ENCODE measurements at places on chromosomes 2 and 18.
A peak's percentile ranks its signal among the peaks of the same experiment; 100 is the strongest.

DNA sequence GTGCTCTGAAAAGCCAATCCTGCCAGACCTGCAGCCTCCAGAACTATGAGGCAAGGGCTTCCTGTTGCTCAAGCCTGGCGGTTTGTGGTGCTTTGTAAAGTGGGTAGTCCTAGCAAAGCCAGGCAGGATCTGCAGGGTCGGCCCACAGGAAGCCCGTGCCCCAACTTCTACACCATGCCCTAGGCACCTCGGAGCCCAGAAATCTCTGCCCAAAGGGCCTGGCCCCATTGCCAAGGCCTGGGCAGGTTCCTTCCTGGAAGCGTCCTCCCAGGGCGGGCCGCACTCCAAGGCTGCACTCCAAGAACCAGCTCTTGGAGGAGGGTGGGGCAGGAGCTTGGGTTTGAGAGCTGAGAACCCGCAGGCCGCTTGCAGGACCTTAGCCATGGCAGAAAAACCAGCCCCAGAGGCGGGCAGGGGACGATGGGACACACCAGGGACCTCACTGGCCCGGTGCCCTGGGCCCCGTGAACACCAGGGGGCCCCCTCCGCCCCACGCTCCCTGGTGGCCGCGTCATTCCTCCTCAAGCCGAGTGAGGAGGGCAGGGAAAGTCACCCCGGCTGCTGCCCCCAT, 37.2 kb upstream of the ID2 start:
- H3K4me3 ChIP-seq, result no peak overlapping the region
- H3K27ac ChIP-seq, result no peak overlapping the region
- no peak for DNase-seq
- no peaks in the 10 kb centered on the region for H3K27me3 ChIP-seq
- H3K36me3 ChIP-seq, result no peaks in the 10 kb centered on the region
- H3K4me1 ChIP-seq, result no peaks in the 10 kb centered on the region

DNA sequence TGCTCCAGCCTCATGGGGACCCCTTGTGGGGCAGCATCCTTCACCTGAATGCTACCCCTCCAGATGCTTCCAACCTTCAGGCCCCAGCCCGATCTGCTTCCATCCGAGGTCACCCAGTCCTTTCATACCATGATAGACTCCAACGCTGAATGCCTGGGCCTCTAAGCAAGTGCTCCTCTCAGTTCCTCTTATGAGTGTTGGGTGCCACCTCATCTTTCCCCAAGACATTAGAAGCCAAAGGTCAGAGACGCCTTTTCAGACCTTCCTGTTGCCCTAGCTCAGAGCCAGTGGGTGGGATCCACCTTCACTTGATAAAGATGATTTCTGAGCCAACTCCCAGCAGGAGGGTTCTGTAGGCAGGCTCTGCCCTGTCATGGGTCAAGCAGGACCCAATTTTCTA, 174.5 kb upstream of the MGAT5 start:
- H3K27ac ChIP-seq, result no peak overlapping the region
- peaks cover 13% of the 10 kb centered on the region for H3K27me3 ChIP-seq
- H3K36me3 ChIP-seq, result no peaks in the 10 kb centered on the region
- H3K4me1 ChIP-seq, result no peaks in the 10 kb centered on the region

DNA sequence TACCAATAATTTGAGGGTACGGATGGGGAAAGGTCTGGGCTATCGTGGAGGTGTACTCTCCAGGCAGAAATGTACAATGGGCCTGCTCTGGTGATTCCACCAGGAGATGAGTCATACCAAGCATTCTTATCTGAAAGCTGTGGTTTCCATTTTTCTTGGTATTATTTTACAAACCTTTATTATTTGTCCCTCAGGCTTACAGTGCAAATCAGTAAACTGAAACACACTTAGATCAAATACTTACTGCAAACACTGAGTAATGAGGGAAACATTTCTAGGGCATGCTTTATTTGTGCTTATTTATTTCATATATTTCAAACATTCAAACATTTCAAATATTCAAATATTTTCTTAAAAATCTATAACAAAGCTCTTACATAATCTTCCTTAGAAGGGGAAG, 319.8 kb downstream of the RND3 start:
- H3K36me3 ChIP-seq, result no peaks in the 10 kb centered on the region
- H3K27ac ChIP-seq, result no peak overlapping the region
- no peak for DNase-seq

GRCh38 chr2:16334886-16335603, 330.6 kb downstream of the CYRIA start:
- no peaks in the 10 kb centered on the region for H3K36me3 ChIP-seq
- H3K27ac ChIP-seq, result no peak overlapping the region
- H3K4me3 ChIP-seq, result no peak overlapping the region
- H3K27me3 ChIP-seq, result no peaks in the 10 kb centered on the region

DNA sequence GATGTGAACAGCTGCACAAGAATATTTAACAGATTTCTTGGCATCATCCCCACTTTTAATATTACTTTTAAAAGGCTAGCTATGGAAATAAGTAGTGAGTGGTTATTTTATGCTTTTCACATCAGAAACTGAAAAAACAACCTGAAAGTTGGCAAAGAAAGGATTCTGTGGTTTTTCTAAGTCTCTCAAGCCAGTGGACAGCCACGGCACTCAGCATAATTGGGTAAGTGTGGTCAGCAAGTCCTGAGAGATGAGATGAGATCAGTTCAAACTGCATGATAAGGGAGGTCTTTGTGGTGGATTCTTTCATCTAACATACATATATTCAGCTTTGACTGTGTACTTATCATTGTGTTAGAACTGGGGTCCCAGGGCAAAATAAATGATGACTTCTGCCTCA, 105.2 kb downstream of the LYPD6B start:
- DNase-seq, result no peak
- peaks cover 5% of the 10 kb centered on the region for H3K4me1 ChIP-seq
- no peak overlapping the region for H3K27ac ChIP-seq

DNA sequence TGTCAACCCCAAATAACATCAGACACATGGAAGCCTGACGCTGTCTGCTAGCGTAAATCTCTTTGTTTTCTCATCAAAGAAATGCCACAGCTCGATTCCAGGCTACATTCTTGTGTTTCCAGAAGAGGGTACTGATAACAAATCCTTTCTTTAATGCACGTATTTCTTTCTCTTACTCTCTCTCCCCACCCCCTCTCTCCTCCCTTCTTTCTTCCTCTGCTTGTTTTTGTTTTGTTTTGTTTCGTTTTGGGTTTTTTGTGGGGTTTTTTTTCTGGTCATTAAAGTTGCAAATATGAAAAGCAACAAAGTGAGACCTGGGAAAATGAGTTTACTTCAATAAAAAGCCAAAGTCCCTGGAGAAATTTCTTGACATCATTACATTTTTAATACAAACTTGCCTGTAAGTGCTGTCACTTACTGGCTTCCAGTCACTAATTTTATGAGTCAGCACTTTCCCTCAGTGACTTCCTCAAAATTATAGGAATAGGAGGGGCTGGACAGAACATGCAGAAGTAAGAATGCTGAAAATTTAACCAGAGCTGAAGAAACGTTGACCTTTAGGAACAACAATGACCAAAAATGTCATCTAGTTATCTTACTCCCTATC, 106.7 kb upstream of the NABP1 start:
- no peaks in the 10 kb centered on the region for H3K27me3 ChIP-seq
- peak; percentile 51 for DNase-seq
- no peak overlapping the region for H3K27ac ChIP-seq
- peaks cover 9% of the 10 kb centered on the region for H3K4me1 ChIP-seq
- peak overlapping the region; percentile 34 for H3K4me3 ChIP-seq

DNA sequence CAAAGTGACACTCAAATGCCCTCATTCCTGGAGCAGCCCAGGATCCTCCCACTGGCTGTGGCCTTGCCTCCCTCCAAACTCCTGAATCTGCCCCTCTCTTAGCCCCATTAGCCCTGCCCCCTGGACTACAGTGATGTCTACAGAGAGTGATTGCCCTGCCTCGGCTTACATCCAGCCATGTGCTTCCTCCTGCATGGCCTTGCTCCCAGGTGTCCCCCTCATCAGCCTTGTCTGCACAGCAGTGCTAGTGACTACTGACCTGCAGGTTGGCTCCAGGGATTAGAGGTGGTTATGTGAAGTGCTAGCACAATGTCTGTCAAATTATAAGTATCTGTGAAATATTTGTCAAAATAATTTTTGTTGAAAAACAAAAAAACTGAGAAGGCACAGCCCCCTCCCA, 259.1 kb upstream of the MYT1L start:
- no peaks in the 10 kb centered on the region for H3K4me1 ChIP-seq
- peaks cover 7% of the 10 kb centered on the region for H3K36me3 ChIP-seq
- no peak overlapping the region for H3K4me3 ChIP-seq
- DNase-seq, result no peak

GRCh38 chr2:61184263-61184662, 22.3 kb downstream of the C2orf74 start:
- H3K27me3 ChIP-seq, result no peaks in the 10 kb centered on the region
- H3K4me3 ChIP-seq, result no peak overlapping the region
- no peak for DNase-seq
- H3K27ac ChIP-seq, result peak overlapping the region; percentile 58

GRCh38 chr2:11870584-11870983, 124.2 kb downstream of the LPIN1 start:
- no peak overlapping the region for H3K4me3 ChIP-seq
- no peaks in the 10 kb centered on the region for H3K27me3 ChIP-seq
- H3K27ac ChIP-seq, result no peak overlapping the region
- H3K36me3 ChIP-seq, result no peaks in the 10 kb centered on the region
- H3K4me1 ChIP-seq, result peaks cover 1% of the 10 kb centered on the region
- DNase-seq, result no peak

- no peak overlapping the region for H3K4me3 ChIP-seq
- H3K27me3 ChIP-seq, result peaks cover 7% of the 10 kb centered on the region
- no peaks in the 10 kb centered on the region for H3K4me1 ChIP-seq
- H3K27ac ChIP-seq, result no peak overlapping the region
- DNase-seq, result no peak
Observed at GRCh38 chr2:30981510-30981909, 156.7 kb downstream of the GALNT14 start.

- no peak overlapping the region for H3K27ac ChIP-seq
- no peak for DNase-seq
Observed at GRCh38 chr2:168594778-168595177, 138.7 kb downstream of the CERS6 start.

DNA sequence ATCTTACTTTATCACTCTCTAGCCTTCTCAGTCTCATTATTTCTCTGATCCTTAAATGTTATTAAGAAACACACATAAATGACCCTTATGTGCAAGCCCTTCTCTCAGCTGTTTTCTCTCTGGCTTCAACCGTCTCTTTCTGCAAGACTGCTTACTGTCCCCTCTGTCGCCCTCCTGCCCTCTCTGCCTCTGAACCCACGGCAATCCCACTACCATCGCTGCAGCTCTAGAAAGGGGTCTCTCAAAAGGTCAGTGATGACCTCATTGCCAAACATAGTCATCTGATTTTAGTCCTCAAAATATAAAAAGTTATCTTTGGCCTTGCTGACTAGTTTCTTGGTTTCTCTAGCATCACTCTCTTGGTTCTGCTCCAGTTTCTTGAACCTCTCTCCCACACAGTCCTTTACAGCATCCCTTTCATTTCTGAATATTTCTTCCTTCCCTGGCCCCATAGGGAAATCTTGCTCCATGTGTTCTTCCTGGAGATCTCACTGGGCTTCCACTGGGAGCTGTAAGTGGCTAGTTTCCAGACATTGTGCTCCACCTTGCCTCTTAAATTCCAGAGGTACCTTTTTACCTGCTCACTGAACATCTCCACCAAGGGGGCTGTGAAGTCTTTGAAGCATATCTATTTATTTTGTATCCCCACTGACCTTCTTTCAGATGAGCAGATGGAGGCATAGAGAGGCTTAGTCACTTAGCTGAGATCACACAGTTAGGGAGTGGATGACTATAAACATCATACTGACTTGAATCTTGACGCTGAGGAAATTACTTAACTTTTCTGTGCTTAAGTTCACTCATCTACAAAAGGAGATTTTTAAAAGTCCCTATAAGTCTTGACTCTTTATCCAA, 96.2 kb downstream of the PDE1A start:
- no peaks in the 10 kb centered on the region for H3K27me3 ChIP-seq
- no peaks in the 10 kb centered on the region for H3K4me1 ChIP-seq
- no peaks in the 10 kb centered on the region for H3K36me3 ChIP-seq
- no peak for DNase-seq
- no peak overlapping the region for H3K4me3 ChIP-seq

GRCh38 chr2:85502720-85503119, 36.2 kb upstream of the MAT2A start:
- H3K36me3 ChIP-seq, result no peaks in the 10 kb centered on the region
- H3K4me3 ChIP-seq, result no peak overlapping the region
- H3K4me1 ChIP-seq, result no peaks in the 10 kb centered on the region
- no peaks in the 10 kb centered on the region for H3K27me3 ChIP-seq

DNA sequence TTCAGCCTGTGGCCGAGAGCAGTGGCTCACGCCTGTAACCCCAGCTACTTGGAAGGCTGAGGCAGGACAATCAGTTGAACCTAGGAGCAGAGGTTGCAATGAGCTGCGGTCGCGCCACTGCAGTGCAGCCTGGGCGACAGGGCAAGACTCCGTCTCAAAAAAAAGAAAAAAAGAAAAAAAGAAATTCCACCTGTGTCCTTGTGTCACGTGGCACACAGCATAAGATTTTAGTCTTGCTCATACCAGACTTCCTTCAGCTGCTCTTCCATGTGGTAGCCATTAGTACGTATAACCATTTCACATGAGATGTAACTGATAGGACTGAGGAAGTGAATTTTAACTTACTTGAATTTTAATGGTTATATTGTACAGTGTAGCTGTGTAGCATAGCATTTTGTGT, 4.0 kb downstream of the NOP58 start:
- H3K36me3 ChIP-seq, result no peaks in the 10 kb centered on the region
- H3K4me3 ChIP-seq, result peak overlapping the region; percentile 71
- no peak for DNase-seq
- H3K27ac ChIP-seq, result peak overlapping the region; percentile 77

DNA sequence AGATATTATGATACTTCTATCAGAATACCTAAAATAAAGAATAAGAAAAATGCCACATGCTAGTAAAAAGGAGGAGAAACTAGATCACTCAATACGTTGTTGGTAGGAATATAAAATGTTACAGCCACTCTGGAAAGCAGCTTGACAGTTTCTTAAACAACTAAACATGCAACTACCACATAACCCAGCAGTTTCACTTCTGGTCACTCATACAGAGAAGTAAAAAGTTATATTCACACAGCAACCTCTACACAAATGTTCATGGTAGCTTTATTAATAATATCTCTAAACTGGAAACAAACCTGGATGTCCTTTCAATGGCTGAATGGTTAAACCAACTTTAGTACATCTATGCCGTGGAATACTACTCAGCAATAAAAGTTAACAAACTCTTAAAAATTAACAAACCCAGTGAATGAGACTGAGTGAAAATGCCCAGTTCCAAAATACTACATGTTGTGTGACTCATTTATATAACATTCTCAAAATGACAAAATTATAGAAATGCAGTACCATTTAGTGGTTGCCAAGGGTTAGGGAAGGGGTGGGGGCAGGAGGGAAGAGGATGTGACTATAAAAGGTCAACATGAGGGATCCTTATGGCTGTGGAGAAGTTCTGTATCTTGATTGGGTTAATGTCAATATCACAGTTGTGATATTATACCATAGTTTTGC, 124.1 kb downstream of the MMADHC start:
- H3K4me3 ChIP-seq, result no peak overlapping the region
- H3K36me3 ChIP-seq, result no peaks in the 10 kb centered on the region
- no peak overlapping the region for H3K27ac ChIP-seq
- H3K27me3 ChIP-seq, result no peaks in the 10 kb centered on the region
- no peaks in the 10 kb centered on the region for H3K4me1 ChIP-seq

Measured in naive thymus-derived CD8-positive, alpha-beta T cell (primary cell).